ENCODE measurements at places on chromosomes 3 and 15.
A peak's percentile ranks its signal among the peaks of the same experiment; 100 is the strongest.

GRCh38 chr3:184378651-184379357 is 797 bp upstream of the THPO start:
- DNase-seq: no peak

DNA sequence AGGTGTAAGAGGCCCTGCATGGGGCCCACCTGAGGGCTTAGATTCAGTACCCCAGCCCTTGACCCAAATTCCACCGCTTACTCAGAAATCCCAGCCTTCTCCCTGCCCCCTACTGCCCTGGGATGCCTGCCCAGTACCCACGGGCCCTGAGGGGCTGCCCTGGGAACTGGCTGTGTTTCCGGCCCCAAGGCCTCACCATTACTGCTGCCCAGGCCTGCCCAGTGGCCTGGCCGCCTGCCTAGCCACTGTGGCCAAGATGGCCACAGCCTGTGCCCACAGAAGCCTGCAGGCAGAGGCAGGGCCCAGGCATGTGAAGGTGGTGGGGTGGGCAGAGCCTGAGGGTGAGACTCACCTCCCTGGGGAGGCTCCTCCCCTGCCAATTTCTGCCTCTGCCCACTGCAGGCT is 6.1 kb upstream of the PRKCD start:
- DNase-seq: no peak

- DNase-seq: no peak
Measured at GRCh38 chr15:30872341-30872748, 31.4 kb upstream of the FAN1 start.

GRCh38 chr3:9201266-9201665 is 48.2 kb downstream of the SRGAP3 start:
- DNase-seq: no peak

- peak; percentile 65 for DNase-seq
Measured at GRCh38 chr3:27224197-27224596, 145.0 kb downstream of the NEK10 start.

GRCh38 chr3:131960324-131960723 is 74.5 kb downstream of the CPNE4 start:
- DNase-seq: peak; percentile 19

DNA sequence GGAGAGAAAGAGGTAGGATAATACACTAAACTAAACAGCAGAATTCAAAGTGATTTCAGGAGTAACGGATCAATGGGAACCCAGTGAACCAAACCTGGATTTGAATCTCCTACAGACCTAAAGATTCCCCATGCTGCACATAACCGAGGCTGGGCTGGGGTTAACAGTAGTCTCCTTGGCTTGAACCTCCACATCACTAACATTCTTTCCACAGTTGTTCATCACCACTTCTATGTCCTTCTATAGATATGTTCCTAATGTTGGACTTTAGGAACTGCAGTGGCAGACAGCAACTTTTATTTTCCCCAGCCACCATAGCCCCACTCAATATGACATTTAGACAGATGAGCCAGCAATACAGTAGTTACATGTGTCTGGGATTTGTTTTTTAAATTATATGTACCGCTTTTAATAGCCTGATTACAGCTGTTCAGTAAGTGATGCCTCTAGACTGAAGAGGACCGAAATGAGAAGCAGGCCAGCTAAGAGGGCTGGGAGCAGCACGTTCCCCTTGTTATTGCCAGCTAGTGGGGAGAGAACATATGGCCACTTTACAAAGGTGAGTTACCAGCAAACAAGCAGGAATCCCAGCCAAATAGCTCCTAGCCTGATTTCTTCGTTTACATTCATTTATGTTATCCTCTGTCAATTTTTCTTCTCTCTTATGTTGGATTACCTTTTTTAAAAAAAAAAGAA is 472.6 kb upstream of the CDIN1 start:
- DNase-seq: no peak

- DNase-seq: no peak
Measured at GRCh38 chr3:66076861-66077470, 38.2 kb upstream of the MAGI1 start.

GRCh38 chr3:17972959-17973906 is 230.8 kb upstream of the TBC1D5 start:
- no peak for DNase-seq

GRCh38 chr3:9399337-9399703 is 1.9 kb downstream of the SETD5 start:
- DNase-seq: no peak

GRCh38 chr15:88580532-88580931 is 34.1 kb upstream of the DET1 start:
- DNase-seq: no peak

GRCh38 chr15:37733628-37734027 is 200.8 kb upstream of the TMCO5A start:
- no peak for DNase-seq

GRCh38 chr3:117549716-117550115 is 840.1 kb downstream of the TUSC7 start:
- DNase-seq: no peak

DNA sequence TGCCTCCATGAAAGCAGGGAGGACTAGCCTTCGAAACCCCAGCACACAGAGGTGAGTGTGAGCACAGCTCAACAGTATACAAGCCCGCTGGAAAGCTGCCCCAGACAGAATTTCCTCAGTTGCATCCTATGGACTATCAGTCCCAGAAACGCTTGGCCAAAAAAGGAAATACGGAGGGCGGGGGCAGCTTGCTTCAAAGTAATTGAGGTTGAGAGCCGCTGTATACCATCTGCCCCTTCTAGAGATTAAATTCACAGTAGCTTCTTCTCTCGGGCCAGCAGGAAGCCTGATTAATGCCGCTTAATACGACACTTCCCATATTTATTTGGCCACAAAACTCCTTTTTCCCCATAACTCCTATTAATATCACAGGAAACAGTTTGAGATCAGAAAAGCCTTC is 88.7 kb downstream of the LIPC start:
- no peak for DNase-seq

GRCh38 chr3:52518723-52519444 is 14.8 kb downstream of the NT5DC2 start:
- no peak for DNase-seq

DNA sequence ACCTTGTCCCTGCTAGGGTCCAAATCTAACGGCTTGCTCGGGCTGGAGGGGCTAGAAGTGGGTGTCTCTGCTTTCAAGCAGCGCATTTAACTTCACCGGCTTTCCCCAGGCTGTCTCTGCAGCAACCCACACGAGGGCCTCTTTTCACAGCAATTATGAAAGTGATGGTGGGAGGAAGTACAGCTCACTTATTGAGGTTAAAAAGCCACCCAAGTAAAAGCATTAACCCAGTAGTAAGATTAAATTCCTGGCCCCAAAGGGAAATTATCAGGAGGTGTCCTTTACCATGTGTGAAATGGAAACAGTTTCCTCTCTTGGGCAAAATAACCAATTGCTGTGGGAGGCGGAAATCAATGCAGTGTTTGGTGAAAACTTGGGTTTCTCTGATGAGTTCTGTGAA is 41.1 kb downstream of the NGRN start:
- DNase-seq: no peak

GRCh38 chr3:94070341-94070911 is 7.6 kb downstream of the NSUN3 start:
- no peak for DNase-seq

DNA sequence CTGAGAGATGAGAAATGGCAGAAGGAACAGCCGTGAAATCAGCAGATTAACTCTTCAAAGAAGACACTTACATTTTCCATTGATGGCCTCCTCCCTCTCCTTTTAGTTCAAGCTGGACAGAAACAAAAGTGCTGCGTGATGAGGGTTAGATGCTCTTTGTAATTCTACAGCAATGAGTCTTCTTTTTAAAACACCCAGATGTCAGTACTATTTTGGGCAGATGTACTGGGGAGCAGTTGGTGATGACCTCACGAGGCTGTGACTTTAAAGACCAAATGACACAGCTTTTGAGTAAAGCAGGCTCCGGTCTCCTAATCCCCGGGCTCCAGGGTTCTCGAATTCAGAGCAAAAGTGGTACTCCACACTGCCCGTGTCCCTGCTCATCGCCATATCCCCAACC is 198.2 kb downstream of the SLCO3A1 start:
- DNase-seq: no peak

DNA sequence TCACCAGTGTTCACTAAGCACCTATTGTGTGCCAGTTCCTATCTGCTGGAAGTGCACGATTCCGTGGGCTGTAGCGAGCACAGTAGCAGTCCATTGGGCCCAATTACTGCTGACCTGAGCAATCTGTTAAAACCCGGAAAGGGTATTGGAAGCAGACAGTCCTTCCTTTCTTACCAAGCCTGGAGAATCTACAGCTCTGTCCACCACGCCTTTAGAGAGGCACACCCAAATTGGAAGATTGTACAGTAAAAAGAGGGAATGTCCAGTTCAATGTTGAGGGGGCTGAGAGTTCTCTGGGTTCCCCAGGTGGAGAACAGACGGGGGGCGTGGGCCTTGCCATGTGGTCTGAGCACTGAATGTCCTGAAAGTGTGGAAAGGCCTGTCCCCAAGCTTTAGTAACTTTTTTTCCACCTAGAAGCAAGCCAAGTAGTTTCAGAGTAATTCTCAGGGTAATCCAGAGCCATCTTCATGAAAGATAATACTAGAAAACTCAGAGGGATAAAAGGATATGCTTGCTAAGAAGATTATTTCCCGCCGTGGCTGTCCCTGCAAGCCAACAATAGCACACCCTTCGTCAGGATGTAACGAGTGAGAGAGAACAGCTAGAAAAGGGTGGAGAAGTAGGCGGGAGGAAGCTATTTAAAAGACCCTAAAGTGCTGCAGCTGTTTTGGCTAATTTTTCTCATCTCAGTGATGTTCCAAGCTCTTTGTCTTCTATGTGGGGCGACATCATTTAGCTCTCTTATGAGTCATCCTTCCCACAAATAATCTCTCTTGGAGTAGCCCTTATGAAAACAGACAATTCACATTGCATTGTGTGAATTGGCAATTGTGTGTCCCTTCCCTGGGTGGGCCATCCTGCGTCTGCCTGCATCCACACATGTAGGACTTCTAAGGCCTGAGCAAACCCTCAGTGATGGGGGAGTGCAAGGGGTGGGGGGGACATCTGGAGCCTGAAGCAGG is 181.0 kb downstream of the ATG7 start:
- peak; percentile 81 for DNase-seq

DNA sequence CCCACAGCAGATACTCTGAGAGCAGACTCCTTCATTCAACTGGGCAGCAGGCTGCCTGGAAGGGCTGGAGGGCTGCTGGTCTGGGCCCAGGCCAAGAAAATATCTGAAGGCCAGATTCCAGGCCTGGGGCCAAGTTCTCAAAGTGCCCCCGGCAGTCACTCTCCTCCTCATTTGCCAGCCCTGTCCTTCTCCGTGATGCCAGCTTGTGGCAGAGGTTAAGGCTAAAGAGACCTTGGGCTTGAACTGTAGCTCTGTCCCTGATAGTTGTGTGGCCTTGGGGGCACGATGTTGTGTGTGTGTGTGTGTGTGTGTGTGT is 39.0 kb downstream of the FAM3D start:
- DNase-seq: no peak

- no peak for DNase-seq
Measured at GRCh38 chr3:61081554-61081953, 169.7 kb downstream of the FHIT start.

DNA sequence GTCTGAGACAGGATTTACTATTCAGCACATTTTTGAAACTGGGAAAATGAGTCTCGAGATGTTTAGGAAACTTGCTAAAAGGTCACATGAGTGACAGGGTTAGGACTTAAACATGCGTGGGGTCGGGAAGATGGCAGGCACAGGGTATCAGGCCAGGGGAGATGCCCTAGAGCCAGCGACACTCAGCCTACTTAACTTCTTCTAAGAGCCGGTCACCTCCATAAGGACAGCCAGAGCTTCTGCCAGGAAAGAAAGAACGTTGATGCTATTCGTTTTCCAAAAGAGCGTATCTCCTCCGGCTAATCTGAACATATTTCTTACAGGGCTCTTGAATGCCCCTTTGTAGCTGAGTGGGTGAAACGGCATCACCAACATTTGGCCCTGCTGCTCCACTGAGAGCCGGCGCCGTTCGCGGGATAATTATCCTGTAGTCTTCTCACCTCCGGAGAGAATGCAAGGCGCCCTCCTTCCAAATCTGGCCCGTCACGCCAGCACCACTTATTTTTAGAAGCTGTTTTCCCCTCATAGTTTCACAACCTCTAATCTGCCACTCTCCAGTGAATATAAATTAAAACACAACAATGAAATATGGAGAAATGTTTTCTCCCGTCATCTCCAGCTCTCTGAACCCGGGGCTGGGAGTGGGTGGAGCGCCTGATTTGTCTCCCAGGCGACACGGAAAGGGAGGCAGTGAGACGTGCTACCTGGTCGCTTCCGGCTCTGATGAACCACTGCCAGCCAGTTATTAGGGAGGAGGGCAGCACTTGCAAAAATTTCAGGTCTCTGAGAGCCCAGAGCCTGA is 58.5 kb downstream of the LIPC start:
- no peak for DNase-seq

- no peak for DNase-seq
Measured at GRCh38 chr3:14890476-14890875, 56.9 kb upstream of the NR2C2 start.

- DNase-seq: no peak
Measured at GRCh38 chr3:38707730-38708129, 58.2 kb upstream of the SCN5A start.

DNA sequence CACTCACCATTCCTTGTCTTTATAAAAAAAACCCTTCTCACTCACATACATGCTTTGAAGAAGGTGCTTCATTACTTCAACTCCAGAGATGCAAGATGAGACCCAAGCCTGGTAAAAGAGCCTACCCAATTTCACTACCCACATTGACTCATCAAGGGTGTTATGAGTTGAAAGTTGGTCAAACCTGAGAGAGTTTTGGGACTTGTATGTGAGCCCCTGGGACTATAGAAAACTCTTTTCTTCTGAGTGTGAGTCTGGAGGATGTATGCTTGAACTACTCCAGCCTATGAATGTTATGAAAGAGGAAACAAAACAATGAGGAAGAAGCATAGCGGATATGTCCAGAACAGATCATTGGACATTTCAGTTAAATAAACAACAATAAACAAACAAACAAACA is 106.5 kb upstream of the SATB1 start:
- no peak for DNase-seq

- DNase-seq: no peak
Measured at GRCh38 chr15:32853592-32853991, 135.8 kb downstream of the GREM1 start.

DNA sequence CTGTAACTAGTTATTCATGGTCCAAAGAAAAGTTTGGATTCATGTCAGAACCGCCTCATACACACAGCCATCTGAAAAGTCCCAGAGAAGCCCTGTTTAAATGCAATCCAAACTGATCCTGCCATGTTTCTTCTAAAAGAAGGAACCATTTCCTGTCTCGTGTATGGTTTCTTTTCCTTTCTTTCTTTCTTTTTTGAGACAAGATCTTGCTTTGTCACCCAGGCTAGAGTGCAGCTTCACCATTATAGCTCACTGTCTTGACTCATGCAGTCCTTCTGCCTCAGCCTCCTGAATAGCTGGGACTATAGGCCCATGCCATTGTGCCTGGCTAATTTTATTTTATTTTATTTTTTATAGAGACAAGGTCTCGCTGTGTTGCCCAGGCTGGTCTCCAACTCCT is 77.4 kb upstream of the NSMCE3 start:
- no peak for DNase-seq

Measured in skeletal muscle cell (primary cell).